ENCODE measurements at places on chromosomes 2 and 18. TPM values are rescaled to one million over a fixed set of nuclear protein-coding genes. Genes with fewer than 3 reads are reported as not detected.

SIX3 gene
- not detected for total RNA-seq

AKAIN1 gene
- not detected for total RNA-seq

ACVR1C gene
- 1.1 TPM for total RNA-seq

KCNE4 gene
- total RNA-seq = 10.9 TPM

CIB4 gene
- not detected for total RNA-seq

CDK15 gene
- 3.9 TPM for total RNA-seq

NEU2 gene
- total RNA-seq = not detected

GRCh38 chr2:3461801-3462492, 57.4 kb downstream of the ADI1 start:
- no peaks in the 10 kb centered on the region for H3K4me1 ChIP-seq
- H3K27me3 ChIP-seq = no peaks in the 10 kb centered on the region
- H3K27ac ChIP-seq = peak overlapping the region; percentile 57
- peak; percentile 63 for DNase-seq
- H3K36me3 ChIP-seq = no peaks in the 10 kb centered on the region

DNA sequence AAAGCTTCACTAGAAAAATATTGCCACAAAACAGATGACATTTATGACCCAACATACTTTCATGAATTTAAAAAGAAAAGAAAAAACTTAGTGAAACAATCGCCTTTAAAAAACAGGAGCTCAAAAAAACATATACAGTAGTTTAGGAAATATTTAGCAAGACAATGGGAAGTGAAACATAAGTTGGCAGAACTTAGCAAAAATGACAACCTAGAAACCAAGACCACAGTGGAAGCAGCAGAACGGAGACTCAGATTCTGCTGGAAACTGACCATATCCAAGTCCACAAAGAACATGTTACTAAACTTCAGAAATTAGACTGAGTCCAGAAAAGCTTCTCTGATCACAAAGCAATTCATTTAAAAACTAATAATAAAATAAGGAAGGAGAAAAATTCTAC, 41.8 kb upstream of the CTAGE1 start:
- no peak overlapping the region for H3K27ac ChIP-seq
- H3K4me1 ChIP-seq = no peaks in the 10 kb centered on the region
- H3K36me3 ChIP-seq = no peaks in the 10 kb centered on the region
- H3K4me3 ChIP-seq = no peak overlapping the region

DNA sequence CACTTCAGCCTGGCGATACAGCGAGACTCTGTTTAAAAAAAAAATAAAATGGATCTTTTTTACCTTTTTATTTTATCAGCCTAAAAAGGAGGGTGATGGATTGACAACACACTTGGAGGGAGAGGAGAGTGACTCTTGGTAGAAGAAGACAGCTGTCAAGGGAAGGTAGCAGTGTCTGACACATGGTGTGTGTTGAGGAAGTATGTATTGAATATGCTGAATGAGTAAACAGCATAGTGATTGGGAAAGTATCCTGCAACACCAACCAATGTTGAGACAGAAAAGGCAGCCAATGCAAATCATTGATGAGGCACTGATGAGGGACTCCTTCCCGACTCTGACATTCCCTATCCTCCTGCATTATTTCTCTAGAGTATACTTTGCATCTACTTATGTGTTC, 306.4 kb downstream of the LPIN1 start:
- H3K4me1 ChIP-seq = no peaks in the 10 kb centered on the region
- H3K36me3 ChIP-seq = no peaks in the 10 kb centered on the region
- H3K27me3 ChIP-seq = peaks cover 2% of the 10 kb centered on the region
- DNase-seq = no peak
- no peak overlapping the region for H3K27ac ChIP-seq

DNA sequence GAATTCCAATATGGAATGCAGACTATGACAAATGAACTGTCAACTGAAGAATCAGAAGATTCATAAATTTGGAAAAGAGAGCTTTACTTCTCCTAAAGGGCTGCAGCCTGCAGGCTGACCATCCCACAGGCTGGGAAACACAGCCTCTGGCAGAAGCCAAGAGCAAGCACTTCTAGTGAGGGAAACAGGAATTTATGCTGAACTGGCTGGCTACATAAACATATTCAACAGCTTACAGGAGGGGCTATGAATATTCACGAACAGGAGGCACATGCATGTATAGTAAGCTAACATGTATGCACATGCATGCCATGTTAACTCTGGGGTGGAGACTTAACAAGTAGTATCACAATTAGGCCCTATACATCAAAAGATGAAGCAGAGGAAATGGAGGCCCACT, 17.6 kb downstream of the HIBCH start:
- H3K4me1 ChIP-seq = peaks cover 2% of the 10 kb centered on the region
- DNase-seq = no peak
- peaks cover 4% of the 10 kb centered on the region for H3K36me3 ChIP-seq
- no peak overlapping the region for H3K27ac ChIP-seq

DNA sequence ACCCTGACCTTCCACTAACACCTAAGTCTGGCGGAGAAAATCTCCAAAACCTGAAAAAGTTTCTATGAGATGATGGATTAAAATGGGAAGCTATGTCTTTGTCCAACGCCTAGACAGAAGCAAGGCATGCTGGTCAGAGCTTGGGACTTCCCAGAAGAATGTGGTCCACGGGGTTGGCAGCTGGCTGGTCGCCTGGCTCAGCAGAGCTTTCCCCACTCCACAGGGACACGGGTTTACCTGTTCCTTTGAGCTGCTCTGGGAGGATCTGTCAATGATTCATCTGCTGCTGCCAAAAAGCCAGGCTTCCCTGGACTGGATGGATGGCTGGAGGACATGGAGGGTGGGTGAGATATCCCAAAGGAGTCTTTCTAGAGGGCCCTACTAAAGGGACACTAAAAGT, 10.8 kb downstream of the MBOAT2 start:
- no peaks in the 10 kb centered on the region for H3K36me3 ChIP-seq
- no peaks in the 10 kb centered on the region for H3K27me3 ChIP-seq
- no peak overlapping the region for H3K27ac ChIP-seq

GRCh38 chr18:22211657-22212056, 42.3 kb downstream of the GATA6 start:
- no peak overlapping the region for H3K4me3 ChIP-seq
- H3K36me3 ChIP-seq = no peaks in the 10 kb centered on the region
- no peak overlapping the region for H3K27ac ChIP-seq

- H3K36me3 ChIP-seq = no peaks in the 10 kb centered on the region
- H3K4me1 ChIP-seq = no peaks in the 10 kb centered on the region
Observed at GRCh38 chr2:168545439-168546082, 89.5 kb downstream of the CERS6 start.

DNA sequence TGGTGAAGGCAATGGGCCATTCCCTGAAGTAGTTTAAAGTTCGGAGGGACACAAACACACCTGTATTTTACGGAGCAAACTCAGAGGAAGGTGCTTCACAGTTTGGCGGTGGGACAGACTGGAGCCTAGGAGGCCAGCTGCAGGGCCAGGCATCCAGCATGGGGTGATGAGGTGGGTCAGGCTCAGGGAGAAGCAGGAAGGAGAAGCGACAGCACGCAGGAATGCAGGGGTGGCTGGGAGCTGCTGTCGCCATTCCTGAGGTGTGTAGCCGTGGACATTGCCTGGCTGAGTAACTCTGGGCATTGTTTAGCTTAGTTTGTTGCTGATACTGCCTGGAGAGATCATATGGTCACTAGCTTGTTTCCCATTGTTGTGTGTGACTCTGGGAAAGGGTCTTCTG, 35.8 kb upstream of the METTL21A start:
- no peaks in the 10 kb centered on the region for H3K27me3 ChIP-seq
- H3K36me3 ChIP-seq = no peaks in the 10 kb centered on the region
- H3K4me3 ChIP-seq = no peak overlapping the region
- no peak for DNase-seq
- H3K27ac ChIP-seq = no peak overlapping the region

DNA sequence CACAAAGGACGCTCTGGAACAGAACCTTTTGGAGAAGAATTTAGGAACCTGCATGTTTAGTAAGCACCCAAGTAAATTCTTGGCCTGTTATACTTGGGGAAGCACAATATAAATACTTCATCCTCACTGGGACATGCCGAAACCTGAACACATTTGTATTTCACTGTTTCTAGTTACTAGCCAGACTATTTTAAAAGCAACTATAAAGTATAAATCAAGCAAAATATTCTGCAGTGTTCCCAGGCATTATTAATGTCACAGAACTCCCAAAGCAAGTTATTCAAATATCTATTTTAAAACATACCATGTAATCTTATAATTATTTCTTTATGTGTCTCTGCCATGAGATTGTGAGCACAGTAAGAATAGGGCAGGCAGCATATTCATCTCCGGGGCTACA, 54.8 kb downstream of the CALCRL start:
- H3K36me3 ChIP-seq = no peaks in the 10 kb centered on the region
- H3K27me3 ChIP-seq = no peaks in the 10 kb centered on the region
- H3K27ac ChIP-seq = no peak overlapping the region
- H3K4me3 ChIP-seq = no peak overlapping the region
- no peaks in the 10 kb centered on the region for H3K4me1 ChIP-seq
- DNase-seq = no peak

- no peak overlapping the region for H3K27ac ChIP-seq
- no peaks in the 10 kb centered on the region for H3K27me3 ChIP-seq
- no peaks in the 10 kb centered on the region for H3K36me3 ChIP-seq
- H3K4me3 ChIP-seq = no peak overlapping the region
- no peak for DNase-seq
- H3K4me1 ChIP-seq = no peaks in the 10 kb centered on the region
Observed at GRCh38 chr2:68719912-68720311, 14.7 kb upstream of the ARHGAP25 start.

DNA sequence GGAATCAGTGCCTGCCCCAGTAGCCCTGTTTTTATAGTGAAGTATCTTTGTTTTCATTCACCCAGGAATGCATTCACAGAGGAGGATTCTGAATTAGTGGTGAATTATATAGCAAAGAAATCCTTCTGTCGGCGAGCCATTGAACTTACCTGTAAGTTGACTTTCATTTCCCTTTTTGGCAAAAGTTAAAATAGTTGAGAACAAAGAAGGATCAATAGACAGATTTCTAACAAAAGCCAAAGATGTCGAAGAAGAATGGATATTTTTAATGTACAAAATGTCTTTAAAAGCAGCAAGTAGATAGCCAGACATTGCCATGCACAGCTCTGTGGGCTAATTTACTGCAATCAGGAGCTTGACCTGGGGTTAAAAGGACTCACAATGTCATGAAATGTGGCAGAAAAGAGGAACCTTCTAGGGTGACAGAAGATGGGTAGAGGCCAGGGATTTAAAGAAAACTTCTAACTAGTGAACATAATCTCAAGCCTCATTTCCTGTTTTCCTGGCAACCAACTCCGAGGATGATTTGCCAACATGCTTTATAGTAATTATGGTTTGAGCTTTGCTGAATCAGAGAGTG, 53.8 kb upstream of the TMEM87B start:
- no peak overlapping the region for H3K27ac ChIP-seq
- H3K4me1 ChIP-seq = no peaks in the 10 kb centered on the region
- H3K27me3 ChIP-seq = no peaks in the 10 kb centered on the region
- DNase-seq = no peak
- H3K36me3 ChIP-seq = peaks cover 7% of the 10 kb centered on the region
- H3K4me3 ChIP-seq = no peak overlapping the region

DNA sequence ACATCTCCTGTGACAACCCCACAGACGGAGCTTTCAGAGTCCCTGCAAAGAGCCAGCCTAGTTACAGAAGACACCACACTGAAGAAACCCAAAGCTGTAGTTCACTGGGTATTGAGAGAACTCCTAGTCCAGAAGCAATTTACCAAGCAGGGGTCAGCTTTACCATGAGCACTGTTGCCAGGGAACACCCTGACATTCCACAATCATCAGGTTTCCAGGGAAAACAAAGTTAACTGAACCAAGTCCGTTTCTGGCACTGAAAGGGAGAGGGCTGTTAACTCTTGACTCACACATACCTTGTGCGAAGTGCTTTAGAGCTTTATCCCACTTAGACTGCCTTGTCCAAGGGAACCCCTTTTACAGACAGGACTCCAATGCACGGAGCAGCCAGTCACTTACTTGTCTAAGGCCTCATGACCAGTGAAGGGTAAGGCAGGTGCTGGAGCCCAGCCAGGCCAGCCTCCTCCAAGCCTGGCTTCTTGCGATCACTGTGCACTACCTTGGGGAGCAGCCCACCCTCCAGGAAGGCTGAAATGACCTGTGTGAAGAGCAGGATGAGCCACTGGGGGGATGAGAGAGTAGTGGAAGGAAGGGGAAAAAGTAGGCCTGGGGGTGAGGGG, 53.9 kb downstream of the REEP1 start:
- no peaks in the 10 kb centered on the region for H3K4me1 ChIP-seq
- no peak overlapping the region for H3K4me3 ChIP-seq
- no peak overlapping the region for H3K27ac ChIP-seq
- no peak for DNase-seq

DNA sequence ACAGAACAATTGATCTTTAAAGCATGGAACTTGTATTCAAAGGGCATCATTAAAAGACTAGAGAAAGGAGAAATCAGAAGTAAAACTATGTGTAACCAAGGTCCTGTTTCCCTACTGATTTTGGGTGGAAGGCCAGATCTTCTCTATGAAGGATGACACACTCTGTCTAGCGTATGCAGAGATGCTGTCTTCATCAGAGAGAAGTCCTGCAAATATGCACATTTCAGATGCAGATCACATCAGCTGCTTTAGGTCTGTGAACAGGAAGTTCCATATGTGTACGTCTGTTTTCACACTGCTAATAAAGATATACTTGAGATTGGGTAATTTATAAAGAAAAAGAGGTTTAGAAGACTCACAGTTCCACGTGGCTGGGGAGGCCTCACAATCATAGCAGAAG, 857.3 kb downstream of the CNTNAP5 start:
- DNase-seq = no peak
- no peaks in the 10 kb centered on the region for H3K27me3 ChIP-seq
- no peak overlapping the region for H3K4me3 ChIP-seq
- no peaks in the 10 kb centered on the region for H3K4me1 ChIP-seq
- no peak overlapping the region for H3K27ac ChIP-seq

DNA sequence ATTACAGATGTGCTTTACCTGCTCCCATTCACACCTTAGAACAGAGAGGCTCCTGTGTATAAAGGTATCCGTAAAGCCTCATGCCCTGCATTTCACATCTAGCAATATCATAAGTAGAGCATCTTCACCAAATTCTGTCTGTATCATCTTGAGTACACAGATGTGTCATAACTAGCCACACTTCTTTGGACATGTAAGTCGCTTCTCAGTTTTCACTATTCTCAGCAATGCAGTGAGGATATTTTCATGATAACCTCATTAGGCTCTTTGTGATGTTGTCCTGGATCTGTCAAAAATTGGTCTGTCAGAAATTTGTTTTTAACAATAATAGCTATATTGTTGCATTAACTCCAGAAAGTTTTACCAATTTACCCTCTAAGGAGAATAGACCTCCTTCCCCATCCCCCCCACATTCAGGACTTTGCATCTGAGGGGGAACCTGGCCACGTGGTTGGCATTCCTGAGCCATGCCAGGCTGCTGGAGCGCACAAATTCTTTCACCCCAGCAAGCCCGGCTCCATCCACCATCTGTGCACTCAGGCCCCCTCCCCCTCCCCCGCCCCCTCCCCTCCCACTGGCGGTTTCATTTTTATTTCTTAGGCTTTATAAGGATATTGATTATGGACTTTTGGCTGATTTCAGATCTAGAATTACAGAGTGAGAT, 34.1 kb downstream of the AGAP1 start:
- no peaks in the 10 kb centered on the region for H3K4me1 ChIP-seq
- H3K27me3 ChIP-seq = no peaks in the 10 kb centered on the region
- H3K27ac ChIP-seq = no peak overlapping the region
- H3K4me3 ChIP-seq = no peak overlapping the region
